T47D (cell line): ENCODE measurements at places on chromosomes 11 and 22.
A peak's percentile ranks its signal among the peaks of the same experiment; 100 is the strongest.

GRCh38 chr11:35313066-35313759 is 106.1 kb downstream of the SLC1A2 start:
- DNase-seq: no peak

DNA sequence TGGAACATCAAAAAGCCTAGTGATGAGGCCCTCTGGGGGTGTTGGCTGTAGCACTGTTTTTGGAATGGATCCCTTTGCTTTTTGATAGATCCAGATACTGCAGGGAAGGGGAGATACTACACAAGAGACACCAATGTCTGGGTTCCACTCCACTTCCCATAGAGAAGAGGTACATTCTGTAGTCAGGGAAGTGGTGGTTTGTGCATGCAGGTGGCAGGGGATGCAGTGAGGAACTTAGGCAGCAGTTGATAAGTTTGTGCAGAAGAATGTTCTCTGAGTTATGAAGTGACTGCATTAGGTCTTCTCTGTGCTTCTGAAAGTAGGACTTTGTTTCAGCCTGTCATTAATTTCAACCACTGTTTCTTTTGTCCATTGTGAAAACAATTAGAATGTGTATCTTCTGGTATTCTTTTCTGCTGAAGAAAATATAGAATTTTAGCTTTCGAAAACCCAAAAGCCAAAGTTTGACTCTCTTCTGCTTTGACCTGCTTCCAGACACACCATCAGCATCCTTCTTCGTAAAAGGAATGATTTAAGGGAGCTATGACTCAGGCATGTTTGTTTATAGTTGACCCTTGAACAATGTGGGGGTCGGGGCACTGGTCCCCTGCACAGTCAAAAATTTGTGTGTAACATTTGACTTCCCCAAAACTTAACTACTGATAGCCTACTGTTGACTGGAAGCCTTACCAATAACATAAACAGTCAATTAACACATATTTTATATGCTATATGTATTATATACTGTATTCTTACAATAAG is 25.6 kb downstream of the PANX1 start:
- DNase-seq: no peak

DNA sequence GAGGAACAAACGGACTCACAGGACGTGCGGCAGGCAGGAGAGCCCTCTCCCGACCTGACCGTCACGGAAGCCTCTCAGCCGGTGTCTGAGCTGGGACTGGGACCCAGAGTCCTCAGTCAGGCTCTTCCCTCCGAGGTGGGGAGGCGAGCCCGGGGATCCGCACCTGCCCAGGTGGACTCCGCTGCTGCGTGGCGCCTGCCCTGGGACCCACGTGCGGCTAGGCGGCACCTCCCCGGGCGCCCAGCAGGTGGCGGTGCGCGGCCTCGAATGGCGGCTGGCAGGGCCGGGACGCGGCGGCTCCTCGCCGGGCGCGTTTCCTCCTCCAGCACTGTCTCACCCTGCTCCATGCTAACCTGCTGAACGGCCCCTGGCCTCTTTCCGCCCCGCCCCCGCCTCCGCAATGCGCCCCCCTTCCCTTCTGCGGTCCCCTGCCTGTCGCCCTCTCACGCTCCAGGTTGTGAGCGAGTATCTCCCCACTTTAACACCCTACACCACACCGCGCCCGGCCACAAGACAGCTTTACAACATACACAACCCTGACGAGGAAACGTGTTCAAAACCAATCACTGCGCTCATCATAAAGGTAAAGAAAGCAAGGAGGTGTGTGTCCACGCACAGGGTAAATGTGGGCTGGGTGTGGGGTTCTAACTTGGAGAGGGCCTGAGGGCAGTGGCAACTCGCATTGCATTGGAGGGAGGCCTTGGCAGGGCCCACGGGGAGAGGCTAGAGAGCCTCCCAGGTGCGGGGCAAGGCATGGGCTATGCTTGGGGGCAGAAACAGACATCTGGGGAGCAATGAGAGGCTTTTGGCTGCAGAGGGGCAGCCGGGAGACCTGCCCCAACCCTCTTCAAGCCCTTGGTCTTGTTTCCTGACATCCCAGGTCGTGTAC is 25.9 kb upstream of the ATXN10 start:
- DNase-seq: peak; percentile 73

GRCh38 chr11:129281471-129282415 is 89.6 kb upstream of the ARHGAP32 start:
- no peak for DNase-seq

- no peak for DNase-seq
Observed at GRCh38 chr11:130308059-130308458, 6.7 kb downstream of the ZBTB44 start.

- DNase-seq: no peak
Observed at GRCh38 chr11:1831338-1832210, 3.2 kb upstream of the SYT8 start.

DNA sequence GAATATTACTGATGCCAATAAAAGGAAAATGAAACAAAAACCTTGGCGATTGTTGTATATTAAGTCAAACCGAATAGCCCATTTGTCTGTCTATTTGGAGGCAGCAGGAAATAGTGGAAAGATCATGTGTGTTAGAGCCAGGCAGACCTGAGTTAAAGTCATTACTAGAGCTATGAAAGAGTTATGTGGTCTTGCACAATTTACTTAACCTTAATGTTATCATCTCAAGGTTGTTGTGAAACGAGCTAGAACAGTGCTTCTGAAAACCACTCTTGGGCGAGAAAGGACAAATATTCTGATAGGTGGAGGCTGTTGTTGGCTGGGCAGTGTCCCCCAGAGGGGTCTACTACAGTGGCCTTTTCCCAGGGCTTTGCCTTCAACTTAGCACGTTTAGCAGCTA is 60.0 kb upstream of the NUP160 start:
- DNase-seq: no peak

DNA sequence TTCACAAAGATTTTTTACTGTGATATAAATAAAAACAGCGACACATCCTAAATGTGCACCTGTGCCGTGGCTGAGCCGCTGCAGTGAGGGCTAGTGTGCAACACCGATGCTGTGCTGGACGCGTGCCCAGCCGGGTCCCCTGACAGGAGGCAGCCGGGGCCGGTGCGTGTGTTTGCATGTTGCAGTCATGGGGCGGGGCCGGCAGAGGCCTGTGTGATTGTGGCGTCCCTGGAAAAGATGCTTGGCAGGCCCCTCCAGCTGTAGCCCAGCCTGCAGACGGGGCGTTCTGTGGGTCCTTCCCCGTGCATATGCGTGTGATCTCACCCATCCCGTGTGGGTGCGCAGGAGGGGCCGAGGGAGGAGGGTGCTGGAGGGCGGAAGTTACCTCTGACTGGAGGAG is 30.6 kb downstream of the MUC6 start:
- no peak for DNase-seq

GRCh38 chr22:36546932-36547331 is 18.0 kb upstream of the EIF3D start:
- DNase-seq: no peak

GRCh38 chr22:49025791-49026493 is 801.7 kb downstream of the BRD1 start:
- no peak for DNase-seq

- no peak for DNase-seq
Observed at GRCh38 chr22:36761553-36762240, 14.2 kb downstream of the IFT27 start.

GRCh38 chr11:56961609-56962008 is 27.1 kb upstream of the OR5AK2 start:
- DNase-seq: no peak

- DNase-seq: peak; percentile 88
Observed at GRCh38 chr11:134578807-134579723, 167.0 kb upstream of the B3GAT1 start.

- DNase-seq: no peak
Observed at GRCh38 chr11:131658414-131658813, 288.0 kb downstream of the NTM start.

DNA sequence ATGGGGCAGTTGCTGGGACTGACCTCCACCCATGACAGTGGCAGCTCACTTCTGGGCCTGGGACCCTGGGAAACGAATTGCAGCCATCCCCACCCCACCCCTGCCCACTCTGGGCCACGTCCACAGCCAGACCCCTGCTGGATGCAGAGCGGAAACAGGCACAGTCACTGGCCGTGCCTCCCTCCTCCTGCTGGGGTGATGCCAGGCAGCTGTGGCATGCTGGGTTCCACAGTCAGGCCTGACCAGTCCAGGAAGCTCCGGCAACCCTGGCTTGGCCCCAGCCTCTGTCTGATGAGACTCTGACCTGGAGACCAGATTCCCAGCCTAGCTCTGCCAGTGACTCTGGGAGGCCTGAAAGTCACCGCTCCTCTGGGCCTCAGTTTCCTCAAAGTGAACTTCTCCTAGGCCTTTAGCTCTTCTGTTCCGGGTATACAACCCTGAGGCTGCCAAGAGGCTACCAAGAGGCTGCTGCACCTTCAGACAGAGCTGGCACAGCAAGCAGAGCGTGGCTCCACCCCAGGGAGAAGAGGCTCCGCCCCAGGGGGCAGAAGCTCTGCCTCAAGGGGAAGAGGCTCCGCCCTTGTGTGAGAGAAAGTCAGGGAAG is 8.9 kb downstream of the SULT4A1 start:
- DNase-seq: peak; percentile 30

DNA sequence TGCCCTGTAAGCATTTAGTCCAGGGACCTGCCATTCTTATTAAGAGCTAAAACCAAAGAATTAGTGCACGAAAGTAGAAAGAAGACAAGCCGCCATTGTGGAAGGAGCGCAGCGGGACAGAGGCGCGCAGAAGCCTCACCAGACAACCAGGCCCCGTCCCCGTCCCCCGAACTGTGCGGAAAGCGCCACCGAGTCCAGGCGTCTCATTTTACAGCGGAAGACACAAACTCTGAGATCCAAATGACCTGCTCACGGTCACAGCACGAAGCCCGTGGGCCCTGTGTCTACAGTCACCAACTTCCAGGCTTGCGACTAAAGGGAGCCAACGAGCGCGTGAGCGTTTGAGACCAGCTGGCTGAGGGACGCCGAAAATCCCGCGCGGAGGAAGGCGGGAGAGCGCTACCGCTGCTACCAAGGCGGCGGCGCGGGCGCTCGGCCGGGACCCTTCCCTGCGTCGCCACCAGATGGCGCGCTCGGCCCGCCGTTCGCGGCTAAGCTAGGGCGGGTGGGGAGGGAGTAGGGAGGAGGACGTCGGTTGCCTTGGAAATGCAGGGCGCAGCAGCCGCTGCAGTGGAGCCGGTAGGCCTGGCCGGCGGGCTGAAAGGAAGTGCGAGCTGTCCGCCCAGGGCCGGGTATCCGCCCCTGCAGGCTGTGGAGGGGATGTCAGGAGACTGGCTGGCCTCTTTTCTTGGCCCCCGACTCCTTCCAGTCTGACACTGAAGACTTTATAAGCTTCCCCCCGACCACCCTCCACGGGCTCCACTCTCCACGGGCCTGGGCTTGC is 434 bp upstream of the CCDC83 start:
- DNase-seq: peak; percentile 86

- no peak for DNase-seq
Observed at GRCh38 chr11:134471716-134472455, 59.8 kb upstream of the B3GAT1 start.

GRCh38 chr22:46537946-46538813 is 760 bp upstream of the CELSR1 start:
- peak; percentile 79 for DNase-seq

DNA sequence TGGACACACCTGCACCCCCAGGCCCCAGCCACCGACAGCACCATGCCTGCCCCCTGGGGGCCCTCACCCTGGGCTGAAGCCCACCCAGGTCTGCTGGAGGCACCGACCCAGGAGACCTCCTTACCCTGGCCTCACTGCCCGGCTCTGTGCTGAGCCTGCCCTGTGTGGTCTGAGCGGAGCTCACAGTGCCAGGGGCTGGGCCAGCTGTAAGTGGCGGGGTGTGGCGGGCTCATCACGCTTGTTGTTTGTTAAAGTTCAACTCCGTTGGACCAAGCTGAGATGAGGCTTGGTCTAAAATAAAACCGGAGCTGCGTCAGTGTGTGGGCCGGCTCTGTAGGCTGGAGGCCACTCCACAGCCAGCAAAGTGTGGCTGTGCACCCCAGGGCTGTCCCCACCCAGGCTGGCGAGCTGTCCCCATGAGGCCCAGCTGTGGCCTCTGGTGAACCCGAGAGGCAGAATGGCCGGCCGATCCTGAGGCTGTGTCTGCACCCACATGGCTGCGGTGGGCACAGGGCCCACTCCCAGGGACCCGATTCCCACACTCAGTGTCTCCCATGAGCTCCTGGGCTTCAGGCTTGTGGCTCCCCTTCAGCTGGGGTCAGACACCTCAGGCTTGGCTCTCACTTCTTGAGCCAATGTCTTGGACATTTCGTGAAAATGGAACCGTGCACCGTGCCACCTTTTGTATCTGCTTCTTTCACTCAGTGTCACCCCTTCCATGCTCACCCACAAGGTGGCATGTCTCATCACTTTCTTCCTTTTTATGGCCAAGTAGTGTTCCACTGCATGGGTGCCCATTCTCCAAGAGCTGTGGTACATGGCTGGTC is 137.9 kb downstream of the CTTN start:
- no peak for DNase-seq

DNA sequence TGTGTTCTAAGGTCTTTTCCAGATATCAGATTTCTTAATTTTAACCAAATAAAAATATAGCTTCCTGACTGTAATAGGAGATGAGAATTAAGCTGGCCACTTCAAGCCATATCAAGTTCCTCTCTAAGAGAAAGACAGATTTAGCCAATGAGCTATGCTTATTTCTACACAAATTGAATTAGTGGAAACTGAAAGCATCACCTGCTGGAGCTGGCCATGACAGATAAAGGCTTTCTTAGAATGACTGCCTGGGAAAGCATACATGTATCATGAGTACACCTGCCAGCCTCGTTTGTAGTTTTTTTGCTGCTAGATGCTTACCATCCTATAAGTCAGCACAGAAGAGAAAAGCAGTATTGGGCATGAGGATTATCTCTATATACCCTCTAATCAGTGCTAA is 53.5 kb upstream of the DBX1 start:
- no peak for DNase-seq

DNA sequence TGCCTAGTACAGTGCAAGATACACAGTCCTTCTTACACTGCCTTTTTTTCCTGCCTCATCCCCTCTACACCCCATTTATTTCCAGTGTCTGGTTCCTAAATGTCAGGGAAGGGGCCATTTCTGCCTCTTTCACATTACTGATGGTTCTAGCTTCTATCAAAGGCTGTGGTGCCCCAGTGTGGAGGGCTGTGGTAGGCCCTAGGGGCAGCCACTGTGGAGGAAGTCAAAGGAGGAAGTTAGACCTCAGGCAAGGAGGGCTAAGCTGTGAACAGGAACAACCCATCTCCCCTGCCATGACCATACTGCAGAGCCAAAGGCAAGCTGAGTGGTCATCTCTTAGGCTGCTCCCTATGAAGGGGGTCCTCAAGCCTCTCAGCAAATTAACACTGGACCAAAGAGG is 81.9 kb upstream of the CRTAM start:
- DNase-seq: no peak

DNA sequence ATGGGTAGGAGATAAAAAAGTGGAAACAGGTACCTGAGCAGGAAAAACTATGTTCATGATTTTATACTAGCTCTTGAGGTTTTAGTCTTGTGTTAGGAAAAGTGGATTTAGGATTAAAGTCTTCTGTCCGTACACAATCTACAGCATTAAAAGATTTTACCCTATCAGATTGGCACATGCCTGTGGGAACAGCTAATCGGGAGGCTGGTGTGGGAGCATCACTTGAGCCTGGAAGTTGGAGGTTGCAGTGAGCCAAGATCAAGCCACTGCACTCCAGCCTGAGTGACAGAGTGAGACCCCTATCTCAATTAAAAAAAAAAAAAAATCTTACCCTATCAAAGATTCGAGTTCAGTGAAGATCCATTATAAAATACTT is 12.2 kb upstream of the CRKL start:
- no peak for DNase-seq
